ENCODE measurements at places on chromosomes 2 and 18. TPM values are rescaled to one million over a fixed set of nuclear protein-coding genes. Genes with fewer than 3 reads are reported as not detected.

The MLPH gene
- total RNA-seq: 21.9 TPM

The COL5A2 gene
- 246 TPM for total RNA-seq

The SERPINB11 gene
- not detected for total RNA-seq

The RALBP1 gene
- 61.7 TPM for total RNA-seq

The SLC14A1 gene
- 0.65 TPM for total RNA-seq

The OSR1 gene
- total RNA-seq: 114 TPM

The SCYGR4 gene
- not detected for total RNA-seq

The REG3G gene
- not detected for total RNA-seq

The POLE4 gene
- 18.5 TPM for total RNA-seq

The RPS27A gene
- total RNA-seq: 678 TPM

The PSTPIP2 gene
- 9.2 TPM for total RNA-seq

The TUBA4B gene
- total RNA-seq: not detected

The CCDC85A gene
- 2.0 TPM for total RNA-seq

The EIF5B gene
- 16.1 TPM for total RNA-seq

The PLCD4 gene
- total RNA-seq: not detected

The CABYR gene
- 3.5 TPM for total RNA-seq

The CRYGC gene
- total RNA-seq: not detected

The NPAS2 gene
- total RNA-seq: 23.9 TPM

The KATNAL2 gene
- total RNA-seq: 2.3 TPM

The SERPINB4 gene
- not detected for total RNA-seq

The STAT4 gene
- total RNA-seq: 12.3 TPM

The SERPINB13 gene
- not detected for total RNA-seq

The CPO gene
- total RNA-seq: not detected

The IL1RL1 gene
- total RNA-seq: not detected

The CFC1 gene
- total RNA-seq: not detected

The KLHL41 gene
- total RNA-seq: 1.2 TPM

The CGREF1 gene
- total RNA-seq: 0.33 TPM

The SLC35F6 gene
- 67.6 TPM for total RNA-seq

The ZNF385B gene
- total RNA-seq: 2.6 TPM

The ABCG5 gene
- total RNA-seq: not detected

The XIRP2 gene
- total RNA-seq: not detected

The SCN2A gene
- total RNA-seq: 0.11 TPM

The ACMSD gene
- total RNA-seq: not detected

The UGT1A3 gene
- total RNA-seq: 0.43 TPM

The HOXD12 gene
- total RNA-seq: not detected

The SULT1C4 gene
- total RNA-seq: not detected

The NEU2 gene
- not detected for total RNA-seq

The GNLY gene
- not detected for total RNA-seq

The HOXD11 gene
- total RNA-seq: not detected

The AQP12B gene
- total RNA-seq: not detected

All from placental epithelial cell (primary cell).